Lung (tissue), 17 donors: ENCODE measurements at places on chromosomes 1 and 21.

- peak; percentile 12 for DNase-seq
These were observed 53.4 kb downstream of the UBR4 start for GRCh38 chr1:19156676-19157075.

DNA sequence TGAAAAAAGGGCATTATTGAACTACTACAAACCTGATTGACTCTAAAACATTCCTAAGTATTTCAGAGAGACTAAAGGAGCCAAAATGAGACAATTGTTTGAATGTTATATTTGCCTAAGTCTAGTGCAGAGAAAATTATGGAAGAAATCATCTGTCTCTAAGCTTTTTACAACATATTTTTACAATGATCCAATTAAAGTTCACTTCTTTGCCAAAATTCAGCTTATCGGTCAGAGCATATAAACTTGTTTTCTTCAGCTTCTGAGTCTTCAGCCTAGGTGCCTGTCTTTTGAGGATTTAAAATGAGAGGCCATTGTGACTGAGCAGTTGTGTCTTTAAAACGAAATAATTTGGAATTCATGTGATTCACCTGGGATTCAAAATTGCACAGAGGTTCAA lies 181.2 kb upstream of the SGIP1 start:
- DNase-seq = no peak

DNA sequence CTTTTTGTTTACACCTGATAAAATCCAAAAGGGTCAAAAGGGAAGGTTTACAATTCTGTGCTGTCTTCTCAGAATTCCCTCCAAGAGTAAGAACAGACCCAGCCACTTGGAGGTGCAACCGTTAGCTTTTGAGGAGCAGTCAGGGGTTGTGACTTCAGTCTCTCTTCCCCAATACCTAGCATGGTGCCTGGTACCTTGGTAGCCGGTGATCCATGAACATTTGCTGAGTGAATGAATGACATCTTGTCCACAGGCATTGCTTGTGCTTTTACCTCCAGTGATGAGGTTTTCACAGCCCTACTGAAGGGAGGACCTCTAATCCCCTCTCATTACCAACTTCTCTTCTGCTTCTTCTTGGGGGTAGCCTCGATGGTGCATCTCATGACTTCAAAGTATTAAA lies 11.7 kb downstream of the GFI1 start:
- DNase-seq = no peak

DNA sequence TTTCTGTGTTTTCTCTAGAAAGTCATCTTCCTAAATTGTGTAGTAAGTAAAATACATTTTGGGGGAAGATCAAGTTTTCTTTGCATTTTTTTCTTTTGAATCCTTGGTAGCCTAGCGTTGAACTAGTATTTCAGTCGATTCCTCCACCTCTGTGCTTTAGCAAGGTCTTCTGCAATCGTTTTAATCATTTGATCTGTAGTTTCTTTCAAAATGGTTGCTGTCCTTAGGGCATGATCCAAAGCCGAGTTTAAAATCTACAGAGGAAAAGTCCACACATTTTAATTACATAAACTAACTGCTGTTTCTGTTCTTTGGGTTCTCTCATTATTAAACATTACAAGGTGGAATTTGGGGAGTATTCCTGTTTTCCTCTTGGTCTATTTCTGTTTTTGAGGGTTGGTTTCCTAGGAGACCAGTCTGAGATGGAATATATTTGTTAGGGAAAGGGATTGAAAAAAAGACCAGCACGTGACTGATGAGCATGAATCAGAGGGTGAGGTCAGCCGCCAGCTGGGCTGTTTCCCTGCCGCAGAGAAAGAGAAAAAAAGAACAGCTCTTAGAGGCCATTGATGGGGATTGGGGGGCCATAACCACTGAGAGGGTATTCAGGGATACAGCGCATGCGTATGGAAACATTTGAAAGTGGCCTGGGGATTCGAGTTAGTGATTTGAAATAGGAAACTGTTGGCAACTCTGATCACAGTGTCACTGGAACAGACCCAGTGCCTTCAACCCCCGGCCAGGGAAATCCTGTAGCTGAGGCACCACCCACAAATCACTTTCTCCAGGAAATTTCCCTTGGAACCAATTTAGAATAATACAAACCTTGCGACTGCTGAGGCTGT lies 40.6 kb downstream of the AKNAD1 start:
- peak; percentile 98 for DNase-seq

DNA sequence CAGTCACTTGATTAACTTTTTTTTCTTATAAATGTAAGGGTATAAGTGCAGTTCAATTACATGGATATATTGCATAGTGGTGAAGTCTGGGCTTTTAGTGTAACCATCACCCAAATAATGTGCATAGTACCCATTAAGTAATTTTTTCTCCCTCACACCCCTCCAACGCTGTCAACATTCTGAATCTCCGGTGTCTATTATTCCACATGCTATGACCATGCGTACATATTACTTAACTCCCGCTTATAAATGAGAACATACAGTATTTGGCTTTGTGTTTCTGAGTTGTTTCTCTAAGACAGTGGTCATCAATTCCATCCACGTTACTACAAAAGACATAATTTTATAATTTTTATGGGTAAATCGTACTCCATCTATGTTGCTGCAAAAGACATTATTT lies 1191.1 kb downstream of the NCAM2 start:
- no peak for DNase-seq

DNA sequence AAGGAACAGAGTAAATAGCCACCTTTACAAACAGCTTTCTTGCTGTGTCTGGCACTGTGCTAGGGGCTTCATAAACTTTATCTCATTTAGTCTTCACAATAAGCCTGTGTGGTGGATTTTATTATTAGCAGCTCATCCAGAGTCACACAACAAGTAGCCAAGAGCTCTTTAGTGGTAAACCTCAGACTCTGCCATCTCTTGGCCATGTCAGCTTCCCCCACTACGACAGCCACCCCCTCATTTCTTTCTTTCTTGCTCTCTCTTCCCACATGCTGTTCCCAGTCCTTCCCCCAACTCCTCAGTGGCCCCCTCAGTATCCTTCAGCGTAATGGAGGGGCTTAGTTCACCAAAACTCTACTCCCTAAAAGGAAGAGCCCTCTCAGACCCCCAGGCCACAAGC lies 1.2 kb upstream of the ZNF683 start:
- no peak for DNase-seq

- DNase-seq = no peak
These were observed 49.1 kb downstream of the DDX20 start for GRCh38 chr1:111804776-111805175.

- DNase-seq = no peak
These were observed 525.1 kb upstream of the BRINP3 start for GRCh38 chr1:191002768-191003167.

DNA sequence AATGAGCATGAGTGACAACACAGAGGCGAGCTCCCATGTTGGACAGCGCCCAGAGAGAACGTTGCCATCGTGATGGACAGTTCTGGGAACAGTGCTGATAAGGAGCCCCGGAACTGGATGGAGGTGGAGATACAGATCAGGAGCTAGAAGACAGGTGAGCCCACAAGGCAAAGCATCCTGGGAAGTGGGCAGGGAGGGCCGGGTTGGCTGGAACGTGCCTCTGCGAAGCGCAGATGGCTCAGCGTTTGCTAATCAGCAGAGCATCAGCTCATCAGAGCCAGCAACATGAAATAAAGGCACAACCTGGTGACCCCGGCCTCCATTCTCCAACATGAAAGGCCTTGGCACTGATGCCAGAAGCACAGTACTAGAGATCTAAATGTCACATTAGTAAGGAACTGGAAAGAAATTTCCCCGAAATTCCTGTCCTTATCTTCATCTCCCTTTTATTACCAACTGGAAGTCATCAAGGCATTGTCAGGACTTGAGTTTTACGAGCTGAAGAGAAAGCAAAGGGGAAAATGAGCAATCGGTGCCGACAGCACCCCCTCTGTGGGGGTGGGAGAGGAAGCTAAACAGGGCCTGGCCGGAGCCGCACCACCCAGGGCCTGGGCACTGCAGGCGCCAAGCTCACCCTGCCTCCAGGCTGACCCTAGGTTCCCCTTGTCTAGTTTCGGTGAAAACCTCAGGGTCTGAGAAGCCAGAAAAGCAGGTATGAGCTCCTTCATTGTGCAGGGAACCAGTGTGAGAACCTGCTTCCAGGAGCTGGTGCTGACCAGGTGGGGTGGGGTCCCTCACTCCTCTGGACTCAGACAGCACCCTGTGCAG lies 19.9 kb downstream of the ABCA4 start:
- peak; percentile 61 for DNase-seq

GRCh38 chr1:185155600-185156287 lies 1.0 kb downstream of the TRMT1L start:
- DNase-seq = peak; percentile 67

DNA sequence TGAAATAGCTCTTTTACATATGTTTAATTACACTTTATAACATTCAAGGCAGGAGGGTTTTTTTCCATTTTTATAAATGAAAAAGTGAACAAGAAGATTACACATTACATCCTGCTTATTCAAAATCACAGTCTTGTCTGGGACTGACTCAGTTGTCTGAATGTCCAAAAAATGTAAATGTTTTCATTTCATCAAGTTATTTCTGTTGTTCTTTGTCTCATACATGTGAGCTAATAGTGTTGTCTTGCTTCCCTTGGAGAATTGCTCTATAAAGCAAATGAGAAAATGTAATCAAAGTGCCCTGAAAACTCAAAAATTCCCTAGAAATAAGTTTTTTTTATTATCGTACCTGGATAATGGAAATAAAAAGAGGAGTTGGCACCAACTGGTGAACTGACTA lies 242.9 kb downstream of the GRIK1 start:
- no peak for DNase-seq

DNA sequence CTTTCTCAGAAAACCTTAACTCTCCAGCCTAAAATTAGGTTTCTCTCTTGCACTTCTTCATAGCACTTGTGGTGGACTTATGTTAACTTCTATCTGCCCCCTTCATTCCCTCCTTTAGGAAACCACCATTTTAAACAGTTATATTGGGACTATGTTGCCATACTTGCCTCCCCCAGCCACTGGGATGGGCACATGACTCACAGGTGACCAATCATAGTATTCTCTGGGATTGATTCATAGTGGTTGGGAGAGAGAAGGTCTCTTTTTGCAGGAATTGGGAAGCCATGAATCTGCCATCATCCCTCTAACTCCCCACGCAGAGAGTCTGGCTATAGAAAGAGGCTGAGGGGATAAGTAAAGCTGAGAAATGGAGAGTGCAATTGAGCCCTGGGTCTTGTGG lies 50.4 kb upstream of the NRDC start:
- DNase-seq = no peak

- DNase-seq = peak; percentile 74
These were observed 250.2 kb downstream of the LTN1 start for GRCh38 chr21:28742527-28742926.

DNA sequence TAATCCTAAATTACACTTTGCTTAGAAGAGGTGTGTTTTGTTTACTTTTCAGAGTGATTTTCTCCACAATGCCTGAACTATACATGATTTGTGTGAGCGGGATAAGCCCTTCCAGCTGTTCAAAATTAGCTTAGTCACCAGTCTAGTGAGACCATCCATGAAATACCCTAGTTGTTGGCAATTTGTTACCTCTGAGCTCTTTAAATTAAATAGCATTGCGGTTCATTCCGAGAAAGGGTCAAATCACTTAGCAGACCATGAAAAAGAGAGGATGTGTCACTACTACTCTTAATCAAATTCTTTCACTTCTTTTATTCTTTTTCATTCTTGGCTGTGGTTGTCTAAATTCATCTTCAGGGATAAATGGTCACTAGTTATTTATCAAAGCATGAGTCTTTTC lies 11.9 kb upstream of the VAV3 start:
- DNase-seq = no peak

- no peak for DNase-seq
These were observed 33.6 kb upstream of the TRABD2B start for GRCh38 chr1:48030696-48031365.

GRCh38 chr21:35922618-35923017 lies 137.7 kb downstream of the SETD4 start:
- no peak for DNase-seq

DNA sequence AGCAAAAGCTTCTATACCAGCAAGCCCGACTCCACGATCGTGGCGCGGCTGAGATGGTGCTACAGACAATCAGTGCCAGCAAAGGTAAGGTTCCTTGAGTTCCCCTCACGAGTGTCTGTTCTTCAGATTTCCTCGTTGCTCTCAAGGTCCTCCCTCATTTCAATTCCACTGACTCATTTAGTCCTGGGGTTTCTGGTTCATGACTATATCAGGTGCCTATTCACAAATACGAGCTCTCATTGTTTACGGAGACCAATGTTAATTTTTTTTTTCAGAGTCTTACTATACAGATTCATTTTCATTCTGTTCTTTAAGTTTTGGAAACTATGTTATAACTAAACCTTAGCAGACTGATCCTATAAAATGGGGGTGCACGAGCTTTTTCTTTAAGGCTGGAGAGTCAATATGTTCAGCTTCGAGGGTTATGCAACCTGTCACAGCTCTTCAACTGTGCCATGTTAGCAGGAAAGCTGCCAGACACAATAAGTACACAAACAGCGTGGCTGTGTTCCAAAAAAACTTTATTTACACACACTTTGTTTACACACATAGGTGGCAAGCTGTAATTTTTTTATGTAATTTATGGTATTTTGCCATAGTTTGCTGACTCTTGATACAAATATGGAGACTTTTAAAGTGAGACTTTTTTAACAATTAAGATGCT lies 134.3 kb downstream of the ZP4 start:
- DNase-seq = peak; percentile 23

DNA sequence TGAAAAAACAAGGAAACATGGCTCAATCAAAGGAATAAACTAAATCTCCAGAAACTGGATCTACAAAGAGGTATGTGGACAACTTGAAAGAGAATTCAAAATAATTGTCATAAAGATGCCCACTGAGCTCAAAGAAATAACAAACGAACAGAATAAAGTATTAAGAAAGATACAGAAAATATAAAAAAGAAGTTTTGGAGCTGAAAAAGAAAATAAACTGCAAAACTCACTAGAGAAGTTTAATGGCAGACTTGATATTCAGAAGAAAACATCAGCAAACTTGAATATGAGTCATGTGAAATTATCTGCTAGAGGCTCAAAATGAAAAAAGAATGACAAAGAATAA lies 208.1 kb upstream of the SAMSN1 start:
- DNase-seq = no peak

DNA sequence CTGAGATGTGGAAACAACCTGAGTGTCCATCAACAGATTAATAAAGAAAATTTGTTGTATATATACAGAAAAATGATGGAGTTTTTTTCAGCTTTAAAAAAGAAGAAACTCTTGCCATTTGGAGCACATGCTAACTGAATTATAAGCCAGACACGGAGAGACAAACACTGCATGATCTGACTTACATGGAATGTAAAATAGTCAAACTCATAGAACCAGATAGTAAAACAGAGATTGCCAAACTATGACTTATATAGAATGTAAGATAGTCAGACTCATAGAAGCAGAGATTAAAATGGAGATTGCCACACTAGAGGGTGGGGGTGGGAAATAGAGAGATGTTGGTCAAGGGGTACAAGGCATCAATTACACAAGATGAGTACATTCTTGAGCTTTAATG lies 1786.6 kb downstream of the PLA2G4A start:
- no peak for DNase-seq

DNA sequence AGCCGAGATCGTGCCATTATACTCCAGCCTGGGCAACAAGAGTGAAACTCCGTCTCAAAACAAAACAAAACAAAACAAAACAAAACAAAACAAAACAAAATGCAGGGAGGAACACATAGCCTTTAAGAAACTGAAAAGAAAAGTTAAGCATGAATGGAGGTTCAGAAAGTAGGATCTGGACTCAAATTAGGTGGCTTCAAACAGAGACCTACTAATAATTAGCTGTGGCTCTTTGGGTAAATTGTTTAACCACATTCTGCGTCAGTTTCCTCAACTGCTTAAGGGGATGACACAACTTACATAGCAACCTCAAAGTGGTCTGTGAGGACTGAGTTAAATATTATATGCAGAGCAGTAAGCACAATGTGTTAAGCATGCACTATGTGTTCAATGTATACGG lies 458.2 kb downstream of the ADGRL2 start:
- DNase-seq = no peak

- DNase-seq = peak; percentile 35
These were observed 226.5 kb downstream of the SDCCAG8 start for GRCh38 chr1:243482141-243483022.
